Activated CD4-positive, alpha-beta T cell treated with anti-CD3 and anti-CD28 coated beads for 24 hours (primary cell): ENCODE measurements at places on chromosomes 2 and 18.

GRCh38 chr2:160087854-160088745 is 25.7 kb upstream of the PLA2R1 start:
- DNase-seq = no peak

- no peak for DNase-seq
These were observed 35.3 kb upstream of the SOS1 start for GRCh38 chr2:39156107-39156506.

DNA sequence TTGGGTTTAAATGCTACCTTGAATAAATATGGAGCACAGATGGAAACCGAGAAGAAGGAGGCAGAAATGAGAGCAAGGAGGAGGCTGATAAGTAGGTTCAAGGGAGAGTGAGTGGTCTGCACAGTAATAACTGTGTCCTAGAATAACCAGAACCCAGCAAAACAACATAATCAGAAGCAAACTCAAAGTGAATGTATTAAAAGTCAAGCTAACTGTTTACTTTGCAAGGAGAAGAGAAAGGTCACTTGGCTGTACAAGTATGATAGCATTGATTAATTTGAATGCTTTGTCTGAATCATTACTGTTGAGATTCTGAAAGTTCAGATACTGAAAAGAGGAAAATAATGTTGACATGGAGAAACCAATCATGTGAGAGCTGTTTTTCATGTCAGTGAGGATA is 258.8 kb downstream of the PLCL1 start:
- no peak for DNase-seq

DNA sequence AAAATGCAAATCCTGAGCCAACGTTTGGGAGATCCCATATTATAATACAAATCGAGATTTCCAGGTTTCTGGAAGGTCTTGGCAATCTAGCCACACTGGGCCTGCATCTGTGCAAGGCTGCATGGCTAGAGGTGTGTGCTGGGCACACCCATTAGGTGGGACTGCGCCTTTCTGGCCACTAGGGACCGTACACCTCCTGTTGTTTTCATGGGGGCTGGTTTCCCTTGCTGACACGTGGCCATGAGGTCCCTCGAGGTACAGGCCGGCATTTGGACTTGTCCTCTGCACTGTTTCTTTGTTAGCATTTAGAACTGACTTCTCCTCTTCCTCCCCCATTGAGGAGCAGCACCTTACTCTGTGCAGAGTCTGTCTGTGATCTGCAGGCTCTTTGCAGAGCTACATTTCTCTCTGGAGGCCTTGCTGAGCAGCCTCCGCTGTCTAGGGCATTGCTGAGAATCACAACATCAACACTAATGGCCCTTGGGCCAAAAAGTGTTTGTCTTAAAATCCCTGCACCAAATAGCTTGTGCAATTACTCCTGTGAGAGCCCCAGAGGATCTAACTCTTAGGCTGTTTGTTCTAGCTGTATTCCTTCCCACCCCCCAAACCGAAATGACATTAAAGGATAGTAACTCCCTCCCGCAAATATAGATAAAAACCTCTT is 131.2 kb downstream of the NEDD4L start:
- no peak for DNase-seq

- DNase-seq = no peak
These were observed 120.0 kb upstream of the TTN start for GRCh38 chr2:178927173-178927572.

DNA sequence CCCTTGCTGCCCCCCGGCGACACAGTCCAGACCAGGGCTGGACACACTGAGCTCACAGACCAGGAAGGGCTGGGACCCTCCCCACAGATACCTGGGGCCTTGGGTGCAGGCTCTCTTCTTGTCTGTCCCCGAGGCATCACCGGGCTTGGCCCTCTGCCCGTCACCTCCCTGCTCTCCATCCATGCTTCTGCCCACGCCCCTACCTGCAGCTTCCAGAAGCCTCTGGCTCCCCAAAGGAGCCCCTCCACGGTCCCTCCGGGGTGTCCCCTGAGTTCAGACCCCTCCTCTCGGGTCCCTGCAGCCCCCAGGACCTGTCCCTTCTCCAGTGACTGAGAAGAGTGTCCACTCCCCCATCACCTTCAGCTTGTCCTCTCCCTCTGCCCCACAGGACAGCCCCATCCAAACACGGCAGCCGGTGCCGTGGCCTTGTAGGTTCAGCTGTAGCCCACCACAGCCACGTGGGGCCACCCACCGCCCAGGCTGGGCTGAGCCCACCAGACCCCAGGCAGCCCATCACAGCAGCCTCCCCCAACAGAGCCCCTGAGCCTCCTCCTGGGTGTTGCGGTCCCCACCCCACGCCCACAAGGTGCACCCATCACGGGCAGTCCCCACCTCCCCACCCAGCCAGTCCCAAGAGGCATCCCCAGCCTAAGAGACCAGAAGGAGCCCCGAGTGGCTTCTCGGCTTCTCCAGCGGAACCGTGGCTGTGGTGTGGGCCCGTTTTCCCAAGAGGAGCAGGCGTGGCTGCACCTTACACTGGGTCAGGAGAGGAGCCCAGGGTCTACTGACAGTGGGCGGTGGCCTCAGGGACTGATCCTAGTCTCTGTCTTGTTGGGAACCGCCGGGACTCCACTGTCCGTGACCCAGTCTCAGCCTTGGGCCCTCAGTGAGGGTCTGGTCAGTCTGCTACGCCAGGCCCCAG is 53.1 kb downstream of the RAMP1 start:
- no peak for DNase-seq

DNA sequence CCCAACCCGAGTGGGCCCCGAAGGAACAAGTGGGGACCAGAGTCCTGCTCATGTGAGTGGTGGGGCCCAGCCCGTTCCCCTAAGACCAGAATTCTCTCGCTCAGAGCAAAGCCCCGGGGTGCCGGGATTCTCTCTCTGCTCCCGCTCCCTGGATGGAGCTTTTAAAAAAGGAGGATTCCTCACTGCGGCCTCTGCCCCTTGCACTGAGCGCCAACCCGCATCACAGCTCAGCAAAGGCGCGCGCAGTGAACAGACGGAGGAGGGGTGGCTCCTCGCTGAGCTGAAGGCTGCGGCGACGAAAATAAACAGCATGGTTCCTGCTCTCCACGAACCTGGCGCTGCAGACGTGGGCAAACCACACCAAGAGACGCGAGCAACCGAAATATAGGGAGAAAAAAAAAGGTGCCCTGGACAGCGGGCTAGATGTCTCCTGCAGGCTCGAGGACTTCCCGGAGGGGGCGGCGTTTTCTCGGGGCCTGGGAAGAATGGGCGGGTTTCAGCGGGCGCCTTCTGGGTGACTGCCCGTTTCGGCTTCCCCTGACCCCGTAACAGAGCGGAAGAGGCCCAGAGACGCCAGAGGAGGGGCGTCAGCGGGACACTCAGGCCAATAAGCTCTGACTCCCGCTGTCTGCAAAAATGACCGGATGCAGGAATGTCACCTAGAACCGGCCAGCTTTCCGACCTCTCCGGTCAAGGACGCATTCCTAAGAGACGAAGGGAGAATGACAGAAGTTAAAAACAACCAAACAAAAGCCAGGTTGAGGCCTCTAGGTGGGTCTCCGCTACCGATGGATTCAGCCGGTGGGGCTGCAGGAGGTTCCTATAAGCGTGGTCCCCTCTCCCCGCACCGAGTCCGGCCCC is 819 bp upstream of the KLF11 start:
- no peak for DNase-seq

GRCh38 chr2:60481257-60481656 is 72.2 kb downstream of the BCL11A start:
- no peak for DNase-seq

DNA sequence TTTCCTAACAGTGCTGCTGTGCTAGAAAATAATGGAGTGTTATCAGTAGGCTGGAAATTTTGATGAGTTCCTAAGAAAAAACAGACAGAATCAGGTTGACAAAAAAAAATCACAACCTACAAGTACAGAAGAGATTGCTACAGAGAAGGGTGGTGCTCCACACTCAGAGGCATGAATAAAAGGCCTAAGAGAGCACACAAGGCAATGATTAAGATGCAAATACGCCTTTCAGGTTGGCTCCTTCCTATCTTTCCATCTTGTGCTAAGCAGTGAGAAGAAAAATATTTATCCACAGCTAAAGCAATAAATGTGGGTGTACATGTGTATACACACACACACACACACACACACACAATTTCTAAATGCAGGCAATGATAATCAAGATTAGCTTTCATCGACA is 130.6 kb upstream of the UBE2E3 start:
- DNase-seq = no peak

DNA sequence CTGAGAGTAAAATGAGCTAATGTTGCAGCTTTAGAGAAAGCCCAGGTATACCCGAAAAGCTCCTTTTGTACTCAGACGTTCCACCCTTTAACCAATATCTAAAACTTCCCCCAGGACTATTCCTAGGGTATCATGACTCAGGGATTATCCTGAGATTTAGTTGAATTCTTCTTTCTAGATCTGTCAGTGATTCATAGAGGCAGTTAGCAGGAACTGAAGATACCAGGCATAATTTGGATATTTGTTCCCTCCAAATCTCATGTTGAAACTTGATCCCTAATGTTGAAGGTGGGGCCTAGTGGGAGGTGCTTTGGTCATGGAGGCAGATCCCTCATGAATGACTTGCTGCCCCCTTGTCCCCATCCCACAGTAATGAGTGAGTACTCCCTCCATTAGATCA is 161.2 kb upstream of the LRP1B start:
- DNase-seq = no peak

- no peak for DNase-seq
These were observed 5.1 kb downstream of the SLC35F6 start for GRCh38 chr2:26769089-26769761.

DNA sequence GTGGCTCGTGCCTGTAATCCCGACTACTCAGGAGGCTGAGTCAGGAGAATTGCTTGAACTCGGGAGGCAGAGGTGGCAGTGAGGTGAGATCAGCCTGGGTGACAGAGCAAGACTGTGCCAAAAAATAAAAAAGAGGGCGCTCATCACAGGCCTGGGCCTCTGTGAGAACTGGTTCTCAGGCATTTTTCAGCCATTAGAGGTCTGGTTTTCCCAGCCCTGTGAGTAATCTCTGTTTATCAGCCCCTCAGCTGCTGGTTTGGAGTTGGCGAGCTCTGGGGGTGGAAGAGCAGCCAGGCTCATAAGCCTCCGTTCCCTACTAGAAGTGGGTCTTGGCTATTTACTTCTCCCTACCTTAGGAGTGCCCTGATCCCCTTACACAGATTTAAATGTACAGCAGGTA is 53.1 kb downstream of the CHRNA1 start:
- no peak for DNase-seq
